ENCODE measurements at places on chromosomes 12 and 14. TPM values are rescaled to one million over a fixed set of nuclear protein-coding genes. Genes with fewer than 3 reads are reported as not detected.

The HVCN1 gene
- total RNA-seq, result 1.5 TPM

The KRT5 gene
- 0.78 TPM for total RNA-seq

The CLEC12A gene
- not detected for total RNA-seq

The CKB gene
- 7.8 TPM for total RNA-seq

The LTBR gene
- total RNA-seq, result 170 TPM

The GDF3 gene
- not detected for total RNA-seq

The GCN1 gene
- total RNA-seq, result 49.6 TPM

The ATF7 gene
- total RNA-seq, result 30.4 TPM

The SAMD15 gene
- 2.2 TPM for total RNA-seq

The ANKRD33 gene
- 0.44 TPM for total RNA-seq

The PSMD9 gene
- 39.6 TPM for total RNA-seq

The CIROP gene
- 0.83 TPM for total RNA-seq

The PWP1 gene
- total RNA-seq, result 69.1 TPM

The PRIMA1 gene
- total RNA-seq, result not detected

The EIF2S3B gene
- total RNA-seq, result 0.29 TPM

The KLRB1 gene
- not detected for total RNA-seq

The WNT1 gene
- total RNA-seq, result not detected

The WSCD2 gene
- not detected for total RNA-seq

The INSM2 gene
- not detected for total RNA-seq

The PRH2 gene
- total RNA-seq, result not detected

The RNASE7 gene
- total RNA-seq, result not detected

The SPX gene
- total RNA-seq, result 1.9 TPM

The POTEM gene
- total RNA-seq, result not detected

The MSI1 gene
- not detected for total RNA-seq

The ADAMTS20 gene
- total RNA-seq, result not detected

The SCAF11 gene
- 54.6 TPM for total RNA-seq

The FIGNL2 gene
- total RNA-seq, result 0.24 TPM

The LBHD2 gene
- not detected for total RNA-seq

The SSTR1 gene
- 1.7 TPM for total RNA-seq

The ADIPOR2 gene
- total RNA-seq, result 24.5 TPM

The GYS2 gene
- total RNA-seq, result not detected

The PA2G4 gene
- total RNA-seq, result 72.1 TPM

The RAD51AP1 gene
- 1.7 TPM for total RNA-seq

The SRRM4 gene
- not detected for total RNA-seq

The LRRIQ1 gene
- total RNA-seq, result not detected

The NID2 gene
- 852 TPM for total RNA-seq

The TEX22 gene
- total RNA-seq, result 0.44 TPM

The DIO2 gene
- total RNA-seq, result 5.8 TPM

The AKAP3 gene
- total RNA-seq, result 0.68 TPM

The RABGGTA gene
- total RNA-seq, result 17.5 TPM

The LYZ gene
- not detected for total RNA-seq

The KLRC3 gene
- not detected for total RNA-seq

The KERA gene
- not detected for total RNA-seq

The MAP1LC3B2 gene
- 0.24 TPM for total RNA-seq

The UBE3B gene
- total RNA-seq, result 45.4 TPM

Data from cardiac ventricle fibroblast (primary cell).